Activated naive CD4-positive, alpha-beta T cell treated with anti-CD3 and anti-CD28 coated beads, Interleukin-2, amount 50 U/mL, for 72 hours (primary cell): ENCODE measurements at places on chromosomes 2 and 18.

DNA sequence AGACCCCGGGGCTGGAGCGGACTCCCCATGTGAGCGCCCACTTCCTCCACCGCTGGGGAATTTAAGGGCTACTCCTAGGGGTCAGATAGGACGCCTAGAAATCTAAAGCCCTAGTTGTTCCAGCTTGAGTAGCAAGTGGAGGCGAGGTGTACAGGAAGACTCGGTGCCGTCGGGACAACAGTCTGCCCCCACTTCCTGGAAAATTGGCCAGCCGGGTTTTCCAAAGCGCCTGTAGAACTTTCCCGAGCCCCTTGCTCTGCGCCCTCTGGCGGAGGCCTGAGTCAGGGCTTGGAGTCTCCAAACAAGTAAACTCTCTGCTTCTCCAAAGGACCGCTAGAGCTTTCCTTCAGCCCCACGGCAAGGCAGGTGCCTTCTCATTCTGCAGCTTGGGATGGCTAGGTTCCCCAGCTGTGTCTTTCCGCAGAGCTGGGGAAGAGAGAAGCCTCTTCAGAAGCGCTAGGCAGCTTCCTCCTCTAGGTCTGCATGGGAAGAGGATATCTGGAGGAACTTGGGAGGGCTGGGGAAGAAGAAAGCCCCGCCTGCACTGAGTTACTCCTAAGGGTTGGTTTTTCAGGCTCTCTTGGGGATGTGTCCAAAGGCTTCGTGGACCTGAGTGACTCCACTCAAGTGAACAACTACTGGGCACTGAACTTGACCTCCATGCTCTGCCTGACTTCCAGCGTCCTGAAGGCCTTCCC is 681 bp downstream of the SPR start:
- DNase-seq, result peak; percentile 75

DNA sequence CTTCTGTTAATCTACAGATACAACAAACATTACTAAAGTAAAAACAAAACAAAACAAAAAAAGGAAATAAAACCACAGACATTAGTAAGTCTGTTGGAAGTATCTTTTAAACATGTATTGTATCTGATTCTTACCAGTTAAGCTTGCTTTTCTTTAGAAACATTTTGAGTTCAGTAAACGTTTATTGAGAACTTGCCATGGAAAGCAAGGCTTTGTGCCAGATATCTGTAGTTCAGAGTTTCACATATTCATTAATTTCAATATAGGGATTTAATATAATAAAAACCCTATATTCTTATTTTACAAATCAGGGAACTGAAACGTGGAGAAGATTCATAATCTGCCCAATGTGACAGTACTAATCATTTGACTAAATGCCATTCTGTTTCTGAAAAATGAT is 1101.0 kb upstream of the GYPC start:
- DNase-seq, result no peak

- DNase-seq, result no peak
Measured at GRCh38 chr2:45918463-45919159, 267.1 kb downstream of the PRKCE start.

- no peak for DNase-seq
Measured at GRCh38 chr2:119465687-119466086, 34.0 kb downstream of the TMEM37 start.

GRCh38 chr2:41907771-41908207 is 140.0 kb upstream of the PKDCC start:
- DNase-seq, result no peak

- no peak for DNase-seq
Measured at GRCh38 chr2:61529944-61530735, 8.0 kb downstream of the XPO1 start.

DNA sequence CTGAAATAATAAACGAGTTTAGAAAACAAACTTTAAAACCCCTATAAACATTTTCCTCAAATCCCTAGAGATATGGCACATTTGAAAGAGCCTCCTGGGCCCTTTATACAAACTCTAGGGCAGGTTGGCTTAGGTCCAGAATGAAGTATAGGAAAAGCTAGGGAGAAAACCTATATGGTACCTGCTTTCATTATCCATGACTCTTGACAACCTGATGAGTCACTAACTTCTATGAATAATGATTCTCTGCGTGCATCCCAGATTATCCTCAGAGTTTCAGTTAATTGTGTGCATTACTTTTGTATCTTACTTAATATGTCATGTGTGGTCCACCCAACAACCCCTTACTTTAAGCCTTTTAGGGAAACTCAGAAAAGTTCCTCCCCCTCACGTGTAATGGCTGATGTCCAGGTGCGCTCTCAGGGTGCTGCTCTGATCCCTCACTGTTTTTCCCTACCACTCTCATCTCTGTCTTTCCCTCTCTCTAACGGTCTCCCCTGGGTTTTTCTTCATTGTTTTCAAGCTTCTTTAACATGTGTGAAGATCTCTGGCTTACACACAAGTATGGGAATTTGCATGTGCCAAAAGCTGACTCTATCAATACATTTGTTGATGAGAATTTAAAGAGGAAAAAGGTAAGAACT is 78.5 kb downstream of the LRP1B start:
- DNase-seq, result no peak

GRCh38 chr2:154526234-154526633 is 172.3 kb upstream of the KCNJ3 start:
- DNase-seq, result no peak

DNA sequence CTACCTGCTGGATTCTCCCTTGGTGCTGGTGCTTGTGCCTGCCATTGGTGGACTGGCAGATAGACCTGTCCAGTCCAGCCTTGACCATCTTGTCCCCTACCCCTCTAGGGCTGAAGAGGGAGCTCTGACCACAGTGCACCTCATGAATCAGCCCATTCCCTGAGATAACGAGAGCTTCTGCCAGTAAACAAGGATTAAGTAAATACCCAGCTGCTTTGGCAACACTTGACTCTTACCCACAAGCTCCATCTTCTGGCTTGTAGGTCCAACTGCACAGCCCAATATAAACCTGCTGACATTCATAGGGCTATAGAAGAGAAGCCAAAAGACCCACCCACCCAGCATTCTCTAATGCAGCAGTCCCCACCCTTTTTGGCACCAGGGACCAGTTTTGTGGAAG is 186.4 kb downstream of the PIK3C3 start:
- no peak for DNase-seq

DNA sequence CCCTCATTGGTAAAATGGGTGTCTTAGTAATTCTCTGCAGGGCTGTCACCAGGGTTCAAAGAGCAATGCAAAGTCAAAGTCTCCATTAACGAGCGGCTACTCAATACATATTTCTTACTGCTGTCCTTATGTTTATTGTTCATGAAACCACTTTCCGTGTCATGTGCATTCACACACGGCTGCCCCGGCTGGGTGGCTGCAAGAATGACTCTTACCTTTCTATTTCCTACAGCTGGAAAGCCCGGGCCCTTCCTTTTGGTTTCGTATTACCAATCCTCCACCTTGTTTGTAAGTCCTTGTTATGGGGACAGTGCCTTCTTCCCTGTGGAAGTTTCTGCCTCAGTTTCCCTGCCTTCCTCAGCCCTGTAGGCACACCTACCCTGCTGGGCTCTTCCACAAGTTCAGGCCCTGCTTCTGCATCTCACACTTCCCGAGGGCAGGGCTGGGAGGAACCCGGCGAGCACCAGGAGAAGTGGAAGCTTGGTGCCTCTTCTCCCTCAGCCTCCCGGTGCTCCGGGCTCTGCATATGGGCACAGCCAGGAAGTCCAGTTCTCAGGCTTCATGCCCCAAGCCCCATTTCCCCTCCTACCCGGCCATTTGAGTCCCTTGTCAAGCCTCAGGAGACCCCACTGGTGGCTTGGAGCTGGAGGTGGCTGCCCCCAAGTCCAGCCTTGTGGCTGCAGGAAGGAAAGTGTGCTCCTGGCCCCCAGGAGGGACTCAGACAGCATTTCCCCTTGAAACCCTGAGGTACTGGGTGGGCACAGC is 18.7 kb upstream of the ACKR3 start:
- no peak for DNase-seq

DNA sequence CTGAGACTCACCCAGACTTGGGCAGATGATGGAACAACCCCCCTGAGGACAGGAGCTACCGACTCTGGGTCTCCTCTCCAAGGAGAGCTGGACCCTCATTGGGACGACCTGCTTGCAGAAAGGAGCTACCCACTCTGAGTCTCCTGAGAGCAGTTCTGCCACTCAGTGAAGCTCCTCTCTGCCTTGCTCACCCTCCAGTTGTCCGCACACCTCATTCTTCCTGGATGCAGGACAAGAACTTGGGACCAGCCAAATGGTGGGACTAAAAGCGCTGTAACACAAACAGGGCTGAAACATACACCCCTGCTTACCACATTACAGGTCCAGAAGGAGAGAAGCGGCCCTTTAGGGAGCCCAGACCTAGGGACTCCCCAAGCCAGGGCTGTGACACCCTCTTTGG is 124.9 kb upstream of the CCDC150 start:
- no peak for DNase-seq

DNA sequence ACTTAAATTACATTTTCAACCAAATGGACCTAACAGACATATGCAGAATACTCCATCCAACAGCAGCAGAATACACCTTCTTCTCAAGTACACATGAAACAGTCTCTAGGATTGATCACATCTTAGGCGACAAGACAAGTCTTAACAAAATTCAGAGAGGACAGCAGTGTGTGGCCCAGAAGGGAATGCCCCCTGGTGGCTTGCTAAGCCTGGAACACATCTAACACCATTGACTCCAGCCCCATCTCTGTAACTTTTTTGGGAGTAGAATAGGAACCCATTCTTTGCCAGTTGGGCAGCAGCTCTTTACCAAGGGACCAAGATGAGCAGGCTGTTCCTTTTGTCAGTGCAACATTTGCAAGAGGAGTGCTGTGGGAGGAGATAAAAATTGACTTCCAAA is 249.9 kb downstream of the PLCL1 start:
- peak; percentile 27 for DNase-seq

GRCh38 chr2:147854557-147855134 is 9.8 kb downstream of the ACVR2A start:
- no peak for DNase-seq

DNA sequence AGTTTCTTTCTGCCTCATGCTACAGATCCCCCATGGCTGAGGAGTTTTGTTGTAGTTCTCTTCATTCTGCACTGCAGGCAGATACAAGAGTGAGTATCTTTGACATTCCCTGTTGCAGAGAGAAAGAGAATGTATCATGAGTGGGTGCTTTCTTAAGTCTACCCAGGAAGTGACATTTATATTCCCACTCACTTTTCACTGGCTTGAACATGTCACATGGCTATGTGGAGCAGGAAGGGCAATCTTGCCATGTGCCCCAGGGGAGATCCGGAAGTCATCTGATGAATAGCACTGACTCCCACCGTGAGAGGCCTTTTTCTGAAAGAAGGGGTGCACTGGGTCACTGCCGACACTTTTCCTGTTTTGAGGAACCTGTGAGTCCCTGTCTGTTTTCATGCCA is 66.4 kb upstream of the BOD1L2 start:
- DNase-seq, result no peak

DNA sequence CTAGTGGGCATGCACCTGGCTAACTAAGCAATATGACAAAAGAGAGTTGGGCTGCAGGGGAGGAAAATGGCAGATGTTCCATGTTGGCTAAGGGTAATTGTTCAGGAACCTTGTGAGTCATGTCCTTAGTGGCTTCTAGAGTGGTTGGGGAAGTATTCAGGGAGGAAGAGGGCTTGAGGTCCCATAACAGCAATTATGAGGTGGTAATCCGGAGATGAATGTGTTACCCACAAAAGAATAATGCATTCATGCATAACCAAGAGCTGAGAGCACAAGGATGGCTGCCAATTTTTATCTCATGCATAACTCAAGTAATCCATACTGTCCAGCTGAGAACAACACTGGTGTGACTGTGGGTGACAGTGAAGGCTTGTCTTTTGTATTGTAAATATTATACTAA is 42.9 kb downstream of the TMEFF2 start:
- DNase-seq, result no peak

DNA sequence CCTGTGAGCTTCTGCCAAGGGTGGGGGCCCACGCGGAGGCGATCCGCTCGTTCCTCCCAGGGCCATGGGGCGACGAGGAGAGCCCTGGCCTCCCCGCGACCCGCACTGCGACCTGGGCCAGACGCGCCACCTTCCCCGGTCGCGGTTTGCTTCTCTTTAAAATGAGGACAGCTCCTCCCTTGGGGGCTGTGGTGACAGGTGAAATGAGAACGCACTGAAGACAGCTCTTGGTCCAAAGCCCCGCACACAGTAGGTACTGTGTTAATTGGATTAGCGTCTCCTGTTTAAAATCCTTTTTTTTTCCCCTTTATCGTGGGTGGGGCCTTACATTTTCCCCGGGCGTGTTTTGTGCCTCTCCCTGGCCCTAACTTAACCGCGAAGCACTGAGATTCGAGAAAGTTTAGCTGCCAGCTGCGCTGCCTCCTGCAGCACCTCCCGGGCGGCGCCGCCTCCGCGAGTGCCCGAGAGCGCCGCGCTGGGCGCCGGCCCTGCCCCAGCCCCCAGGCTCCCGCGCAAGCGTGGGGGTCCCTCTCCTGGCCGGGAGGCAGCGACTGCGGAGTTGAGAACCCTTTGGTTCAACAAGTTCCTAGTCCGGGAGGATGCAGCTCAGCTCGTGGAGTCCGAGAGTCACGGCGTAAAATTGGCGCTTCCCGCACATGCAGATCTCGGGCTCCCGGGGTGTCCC is 1.1 kb downstream of the HPCAL1 start:
- DNase-seq, result peak; percentile 53

GRCh38 chr2:45891719-45892424 is 240.4 kb downstream of the PRKCE start:
- no peak for DNase-seq

GRCh38 chr2:120348737-120349439 is 3.0 kb downstream of the INHBB start:
- no peak for DNase-seq

- no peak for DNase-seq
Measured at GRCh38 chr2:58448065-58448507, 207.0 kb upstream of the FANCL start.

GRCh38 chr2:4995466-4995865 is 696.7 kb upstream of the SOX11 start:
- DNase-seq, result no peak

DNA sequence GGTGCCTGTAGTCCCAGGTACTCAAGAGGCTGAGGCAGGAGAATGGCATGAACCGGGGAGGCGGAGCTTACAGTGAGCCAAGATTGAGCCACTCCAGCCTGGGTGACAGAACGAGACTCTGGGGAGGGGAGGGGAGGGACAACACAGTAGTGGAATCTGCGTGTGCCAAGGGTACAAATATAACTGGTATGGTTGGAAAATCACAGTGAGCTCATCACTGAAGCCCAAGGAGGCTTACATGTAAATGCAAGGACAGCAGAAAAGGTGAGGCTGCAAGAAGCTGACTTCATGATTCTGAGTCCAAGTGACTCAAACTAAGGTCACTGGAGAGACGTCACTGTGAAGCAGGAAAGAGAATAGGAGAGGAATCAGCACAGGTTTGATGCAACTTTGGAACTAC is 9.2 kb downstream of the SEPTIN10 start:
- DNase-seq, result no peak

- peak; percentile 73 for DNase-seq
Measured at GRCh38 chr2:196239622-196240587, 68.5 kb upstream of the STK17B start.

DNA sequence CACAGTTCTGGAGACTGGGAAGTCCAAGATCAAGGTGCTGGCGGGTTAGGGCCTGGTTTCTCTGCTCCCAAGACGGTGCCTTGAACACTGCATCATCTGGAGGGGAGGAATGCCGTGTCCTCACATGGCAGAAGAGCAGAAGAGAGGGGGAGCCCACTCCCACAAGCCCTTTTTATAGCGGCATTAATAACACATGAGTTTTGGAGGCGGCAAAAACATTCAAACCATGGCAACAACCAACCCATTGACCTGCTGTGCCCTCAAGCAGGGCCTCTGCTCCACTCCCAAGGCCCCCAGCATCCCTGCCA is 62.0 kb downstream of the SMAD7 start:
- no peak for DNase-seq
